ENCODE measurements at places on chromosomes 16 and 17.

DNA sequence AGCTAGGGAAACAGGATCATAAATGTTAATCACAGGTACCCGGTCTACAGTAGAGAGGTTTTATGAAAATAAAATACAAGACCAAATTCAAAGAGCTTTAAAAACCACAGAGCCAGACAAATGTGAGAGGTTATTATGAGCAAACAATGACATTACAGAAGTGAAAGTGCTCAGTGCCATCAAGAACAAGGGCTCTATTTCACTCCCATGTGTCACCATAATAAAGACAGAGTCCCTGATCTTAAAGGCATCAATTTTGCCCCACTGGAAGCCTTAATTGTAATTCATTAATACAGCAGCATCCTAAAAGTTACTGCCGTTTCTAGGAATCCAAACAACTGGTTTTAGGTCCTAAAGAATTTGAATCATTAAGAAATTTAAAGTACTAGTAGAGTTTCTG is 43.7 kb upstream of the CDRT4 start:
- peak; percentile 57 for DNase-seq

GRCh38 chr16:21613361-21613760 is 14.0 kb downstream of the METTL9 start:
- DNase-seq = no peak

DNA sequence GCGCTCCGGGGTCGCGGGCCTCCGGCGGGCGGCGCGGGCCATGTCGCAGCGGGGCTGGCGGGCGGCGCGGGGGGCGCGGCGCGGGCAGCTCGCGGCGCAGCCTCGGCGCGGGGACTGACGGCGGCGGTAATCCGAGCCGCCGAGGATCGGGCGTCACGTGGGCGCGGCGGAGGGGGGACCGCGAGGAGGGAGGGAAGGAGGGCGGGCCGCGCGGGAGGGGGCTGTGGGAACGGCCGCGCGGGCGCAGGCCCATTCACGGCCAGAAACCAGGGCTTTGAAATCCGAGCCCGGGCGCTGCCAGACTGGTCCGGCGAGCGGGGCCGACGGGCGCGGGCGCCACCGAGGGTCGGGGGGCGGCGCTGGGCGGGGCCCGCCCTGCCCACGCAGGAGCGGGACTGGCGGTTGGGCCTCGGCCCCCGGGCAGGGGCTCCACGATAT is at the start of gene MTSS2:
Gene MTSS2, minus strand, starts transcription at position 116 of the 438 bp plus-strand sequence. CDS start 262 bp downstream, outside the sequence.
- peak; percentile 59 for DNase-seq

DNA sequence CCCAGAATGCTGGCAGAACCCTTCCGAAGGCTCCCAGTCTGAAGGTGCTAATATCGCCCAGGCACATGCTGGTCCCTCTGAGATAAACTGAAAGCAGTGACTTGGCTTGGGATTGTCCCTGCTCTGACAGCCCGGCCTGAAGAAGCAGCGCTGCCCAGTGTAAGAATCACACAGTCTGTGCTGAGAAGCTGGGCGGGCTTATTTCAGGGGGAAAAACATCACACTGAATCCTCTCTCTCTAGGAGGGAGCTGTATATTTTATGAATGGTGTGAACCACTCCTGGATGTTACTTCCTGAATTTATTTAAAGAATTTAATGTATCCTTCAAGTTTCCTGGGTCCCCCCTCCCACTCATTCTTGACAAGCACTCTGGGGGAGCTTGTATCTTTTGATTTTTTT is 36.3 kb downstream of the GAS7 start:
- DNase-seq = peak; percentile 86

- DNase-seq = no peak
These were observed 102.1 kb downstream of the SHCBP1 start for GRCh38 chr16:46519063-46519462.

DNA sequence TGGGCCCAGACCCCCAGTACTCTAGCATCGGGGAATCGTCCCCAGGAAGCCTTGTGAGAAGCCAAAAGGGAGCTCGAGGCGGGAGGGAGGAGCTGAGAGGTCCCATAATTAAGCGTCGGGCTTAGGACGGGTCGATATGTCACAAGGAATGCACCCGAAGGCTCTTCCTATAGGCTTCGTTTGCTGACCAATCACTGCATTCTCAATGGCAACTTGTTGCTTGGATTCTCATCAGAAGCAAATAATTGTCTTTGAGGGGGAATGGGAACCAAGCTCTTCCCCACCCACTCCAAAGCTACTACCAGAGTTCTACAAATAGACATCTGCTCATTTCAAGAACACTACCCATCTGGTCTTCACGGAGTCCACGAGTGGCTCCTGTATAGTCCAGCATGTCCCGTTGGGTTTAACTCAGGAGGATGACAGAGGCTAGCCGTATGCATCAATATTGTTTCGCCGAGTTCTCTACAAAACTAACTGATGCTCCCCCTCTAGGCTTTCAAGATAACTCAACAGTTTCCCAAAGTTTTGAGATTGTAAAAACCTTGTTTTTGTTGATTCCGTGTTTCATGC is 628 bp upstream of the BLMH start:
- DNase-seq = peak; percentile 49

GRCh38 chr16:49491771-49492761 is 118.5 kb downstream of the C16orf78 start:
- peak; percentile 32 for DNase-seq

GRCh38 chr16:28282045-28282444 is 10.3 kb upstream of the SBK1 start:
- DNase-seq = no peak

DNA sequence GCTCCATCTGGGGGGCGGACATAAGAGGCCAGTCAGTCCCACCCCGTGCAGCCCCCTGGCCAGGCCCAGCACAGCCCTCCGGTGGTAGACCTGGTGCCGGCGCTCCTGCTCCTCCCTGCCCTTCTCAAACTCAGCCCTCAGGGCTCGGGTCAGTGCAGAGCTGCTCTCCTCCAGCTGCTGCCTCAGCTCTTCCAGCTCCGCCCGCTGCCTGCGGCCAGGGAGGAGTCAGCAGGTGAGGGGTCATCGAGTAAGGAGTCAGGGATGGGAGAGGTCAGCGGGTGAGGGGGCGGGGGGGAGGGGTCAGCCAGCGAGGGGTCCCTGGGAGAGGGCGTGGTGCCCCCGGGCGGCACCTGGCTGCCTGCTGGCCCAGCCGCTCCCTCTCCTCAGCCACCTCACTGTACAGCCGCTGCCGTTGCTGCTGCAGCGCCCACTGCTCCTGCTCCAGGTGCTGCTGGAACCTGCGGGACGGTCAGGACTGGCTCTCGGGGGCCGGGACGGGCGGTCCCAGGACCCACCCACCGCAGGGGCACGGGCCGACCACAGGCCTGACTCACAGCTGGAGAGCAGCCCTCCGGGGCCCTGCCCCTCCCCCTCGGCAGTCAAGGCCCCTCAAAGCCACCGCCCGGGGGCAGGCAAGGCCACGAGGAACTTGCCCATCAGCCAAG is 26.5 kb upstream of the AATK start:
- DNase-seq = no peak

DNA sequence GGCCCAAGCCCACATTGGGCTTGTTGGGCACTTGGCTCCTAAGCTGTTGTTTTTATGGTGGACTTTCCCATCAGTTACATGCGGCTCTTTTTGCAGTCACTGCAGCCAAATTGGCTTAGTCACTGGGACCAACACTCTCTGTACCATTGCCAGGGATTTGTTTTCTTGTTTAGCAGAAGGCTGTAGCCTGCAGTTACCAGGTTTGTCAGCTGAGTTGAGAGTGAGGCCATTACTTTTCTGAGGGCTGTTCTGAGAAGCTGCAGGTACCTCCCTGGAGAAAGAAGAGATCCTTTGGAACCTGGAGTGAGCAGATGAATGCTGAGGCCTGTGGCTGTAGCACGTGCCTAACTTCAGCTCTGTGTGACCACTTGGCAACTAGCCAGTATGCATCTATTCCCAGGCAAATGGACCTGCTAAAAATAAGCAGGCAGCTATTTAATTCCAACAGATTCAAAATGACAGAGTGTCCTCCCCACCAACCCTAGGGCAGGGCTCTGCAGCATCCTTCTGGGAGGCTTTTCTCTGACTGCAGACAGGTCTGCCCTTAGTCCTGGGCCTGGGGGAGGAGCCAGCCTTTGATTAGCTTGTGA is 12.9 kb downstream of the AKAP1 start:
- no peak for DNase-seq

DNA sequence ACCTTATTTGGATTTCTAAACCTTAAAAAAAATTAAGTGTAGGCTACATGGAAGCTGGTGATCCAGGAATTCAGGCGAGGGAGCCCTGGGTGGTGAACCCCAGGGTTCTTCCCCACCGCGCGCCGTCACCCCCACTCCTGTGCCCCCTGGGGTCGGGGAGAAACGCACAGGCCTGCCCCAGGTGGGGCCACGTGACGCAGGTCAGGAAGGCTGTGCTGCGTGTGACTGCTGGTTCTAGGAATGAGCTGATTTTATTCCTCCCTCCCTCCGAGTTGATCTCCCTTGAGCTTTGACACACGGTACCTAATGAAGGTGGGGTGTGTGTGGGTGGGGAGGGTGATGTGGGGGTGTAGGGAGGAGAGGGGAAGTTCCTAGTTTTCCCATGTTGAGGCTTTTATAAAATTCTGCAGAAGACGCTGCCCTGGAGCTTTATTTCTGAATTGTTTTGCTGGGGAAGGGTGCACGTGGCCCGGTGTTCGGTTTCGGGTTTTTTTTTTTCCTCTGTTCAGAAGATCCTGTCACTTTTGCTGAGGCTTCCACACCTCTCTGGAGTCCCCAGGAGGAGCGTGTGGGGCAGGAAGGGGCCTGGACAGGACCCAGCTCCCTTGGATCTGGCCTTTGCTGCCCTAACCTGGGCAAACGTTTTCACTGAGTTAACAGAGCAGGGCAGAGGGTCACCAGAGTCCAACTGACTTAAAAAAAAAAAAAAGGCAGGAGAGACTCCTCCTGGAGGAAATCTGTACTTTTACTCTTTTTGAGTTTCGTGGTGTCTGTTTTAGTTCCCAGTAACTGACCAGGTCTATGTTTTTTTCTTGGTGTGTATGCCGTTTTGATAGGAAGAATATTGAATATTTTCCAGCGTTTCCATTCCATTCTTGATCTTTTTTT is 55.8 kb upstream of the GSE1 start:
- DNase-seq = no peak

DNA sequence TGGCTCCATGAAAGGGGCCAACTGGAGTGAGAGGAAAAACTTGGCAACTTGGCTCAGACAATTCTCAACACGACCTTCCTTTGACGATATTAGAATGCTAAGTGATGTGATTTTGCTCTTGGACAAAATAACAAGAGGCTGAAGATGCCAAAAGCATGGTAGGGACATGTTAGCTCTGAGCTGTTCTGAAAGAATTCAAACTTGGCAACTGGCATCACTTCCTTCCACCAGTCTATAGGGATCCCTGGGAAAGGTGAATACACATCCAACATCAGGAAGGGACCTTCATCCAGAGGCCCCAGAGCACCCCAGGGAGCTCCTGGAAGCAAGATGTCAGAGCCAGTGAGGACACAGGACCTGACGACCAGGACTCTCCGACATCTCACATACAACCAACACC is 4.3 kb downstream of the KRT37 start:
- no peak for DNase-seq

DNA sequence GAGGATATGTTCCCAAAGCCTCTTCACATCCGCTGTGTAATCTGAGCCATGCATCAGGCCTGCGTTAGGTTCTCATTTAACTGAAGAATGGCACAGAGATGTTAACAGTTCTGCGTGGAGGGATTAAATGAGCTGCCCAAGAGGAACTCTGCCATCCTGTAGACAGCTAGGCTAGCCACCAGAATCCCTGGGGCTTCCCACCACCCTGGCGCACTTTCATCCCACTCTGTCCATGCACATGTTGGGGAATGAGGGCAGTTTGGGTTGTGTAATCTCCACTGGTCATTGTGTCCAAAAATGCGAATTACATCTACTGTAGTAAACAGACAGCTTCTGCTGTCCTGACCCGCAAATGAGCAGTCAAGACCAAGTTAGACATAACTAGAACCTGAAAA is 1.0 kb upstream of the GLG1 start:
- no peak for DNase-seq

- DNase-seq = no peak
These were observed 4.9 kb downstream of the WDR90 start for GRCh38 chr16:654034-654433.

GRCh38 chr17:16480995-16481394 is 11.0 kb downstream of the LRRC75A start:
- no peak for DNase-seq

DNA sequence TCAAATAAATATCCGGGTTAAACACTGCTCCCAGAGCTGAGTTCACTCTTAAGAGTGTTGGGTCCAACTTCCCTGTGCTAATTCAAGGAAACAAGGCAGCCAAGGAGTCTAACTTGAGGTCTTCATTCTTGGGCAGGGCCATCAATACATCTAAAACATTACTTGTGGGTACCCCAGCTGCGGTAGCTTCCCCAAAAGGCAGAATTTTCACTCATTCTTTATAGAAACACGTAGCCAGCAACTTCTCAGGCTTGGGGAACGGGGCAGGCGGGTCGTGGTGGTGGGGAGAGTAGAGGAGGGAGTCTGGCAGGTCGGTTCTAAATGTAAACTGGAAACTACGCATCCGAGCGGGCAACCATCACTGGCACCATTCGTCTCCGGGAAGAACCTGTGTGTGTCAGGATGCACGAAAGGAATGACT is 666 bp upstream of the METTL9 start:
- DNase-seq = no peak

DNA sequence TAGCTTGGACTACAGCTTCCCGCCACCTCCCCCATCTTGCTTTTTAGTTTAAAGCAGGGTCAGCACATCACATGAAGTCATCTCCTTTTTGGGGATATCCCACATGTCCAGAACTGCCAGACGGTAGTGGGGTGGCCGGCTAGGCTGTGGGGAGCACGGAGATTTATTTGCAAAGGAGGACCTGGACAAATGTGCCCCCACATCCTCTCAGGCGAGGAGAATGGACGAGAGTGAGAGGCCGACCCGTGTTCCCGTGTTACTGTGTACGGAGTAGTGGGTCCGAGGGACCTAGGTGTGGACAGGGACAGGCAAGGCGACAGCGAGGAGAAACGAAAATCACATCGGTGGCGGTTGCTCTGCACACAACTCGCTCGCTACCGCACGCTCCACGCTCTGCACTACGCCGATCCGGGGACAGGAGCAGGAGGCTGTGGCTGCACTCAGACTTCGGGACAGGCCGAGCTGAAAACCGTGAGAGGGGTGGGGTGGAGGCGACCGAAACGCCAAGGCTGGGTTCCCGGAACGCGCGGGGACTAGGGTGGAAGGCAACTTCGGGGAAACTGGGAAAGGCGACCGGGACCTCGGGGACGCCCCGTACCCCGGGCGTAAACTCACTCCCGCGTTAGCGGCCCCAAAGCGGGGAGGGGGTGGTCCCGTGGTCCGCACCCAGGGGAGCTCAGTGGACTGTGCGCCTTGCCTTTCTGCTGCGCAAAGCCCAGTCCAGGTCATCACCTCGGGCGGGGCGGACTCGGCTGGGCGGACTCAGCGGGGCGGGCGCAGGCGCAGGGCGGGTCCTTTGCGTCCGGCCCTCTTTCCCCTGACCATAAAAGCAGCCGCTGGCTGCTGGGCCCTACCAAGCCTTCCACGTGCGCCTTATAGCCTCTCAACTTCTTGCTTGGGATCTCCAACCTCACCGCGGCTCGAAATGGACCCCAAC is at the start of gene MT1A:
Gene MT1A, plus strand, starts transcription at position 853 of the 937 bp plus-strand sequence. Its CDS starts 73 bp downstream, at position 926.
- DNase-seq = peak; percentile 66

- DNase-seq = no peak
These were observed 10.2 kb downstream of the PIP4K2B start for GRCh38 chr17:38789185-38789584.

GRCh38 chr16:86587487-86587886 is 9.1 kb downstream of the FOXL1 start:
- no peak for DNase-seq

GRCh38 chr16:3099395-3099731 is 269 bp upstream of the ZSCAN10 start:
- no peak for DNase-seq

- no peak for DNase-seq
These were observed 4.4 kb upstream of the UNK start for GRCh38 chr17:75779987-75780889.

- DNase-seq = no peak
These were observed 17.8 kb downstream of the EIF4A3 start for GRCh38 chr17:80129006-80129565.

GRCh38 chr16:85767531-85767930 is 16.6 kb upstream of the C16orf74 start:
- DNase-seq = peak; percentile 52

Data from suppressor macrophage treated with lipopolysaccharide for 1 hour (primary cell).